Astrocyte of the hippocampus (primary cell): ENCODE measurements at places on chromosomes 12 and 14.

- DNase-seq = no peak
Measured at GRCh38 chr12:63298386-63298930, 147.5 kb upstream of the AVPR1A start.

- DNase-seq = no peak
Measured at GRCh38 chr12:5390174-5390799, 41.6 kb upstream of the NTF3 start.

DNA sequence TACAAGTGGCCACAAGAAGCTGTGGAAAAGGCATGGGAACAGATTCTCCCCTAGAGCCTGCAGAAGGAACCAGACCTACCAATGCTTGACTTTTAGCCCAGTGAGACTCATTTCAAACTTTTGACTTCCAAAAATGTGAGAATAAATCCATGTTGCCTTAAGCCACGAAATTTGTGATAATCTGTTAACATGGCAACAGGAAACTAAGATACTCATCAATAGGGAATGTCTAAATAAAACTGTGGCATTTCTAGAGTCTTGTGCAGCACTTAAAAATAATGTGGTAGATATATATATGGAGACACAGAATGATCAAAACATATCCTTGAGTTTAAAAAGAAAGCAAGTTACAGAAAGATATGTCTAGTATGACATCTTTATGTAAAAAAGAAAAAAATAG, 12.0 kb downstream of the HECTD4 start:
- no peak for DNase-seq

- DNase-seq = no peak
Measured at GRCh38 chr14:52918486-52918885, 32.4 kb downstream of the FERMT2 start.

- no peak for DNase-seq
Measured at GRCh38 chr14:54455363-54455762, 14.2 kb upstream of the CNIH1 start.

- DNase-seq = no peak
Measured at GRCh38 chr12:15834575-15834974, 45.4 kb upstream of the EPS8 start.

GRCh38 chr12:108173892-108174291, 44.8 kb downstream of the WSCD2 start:
- no peak for DNase-seq

DNA sequence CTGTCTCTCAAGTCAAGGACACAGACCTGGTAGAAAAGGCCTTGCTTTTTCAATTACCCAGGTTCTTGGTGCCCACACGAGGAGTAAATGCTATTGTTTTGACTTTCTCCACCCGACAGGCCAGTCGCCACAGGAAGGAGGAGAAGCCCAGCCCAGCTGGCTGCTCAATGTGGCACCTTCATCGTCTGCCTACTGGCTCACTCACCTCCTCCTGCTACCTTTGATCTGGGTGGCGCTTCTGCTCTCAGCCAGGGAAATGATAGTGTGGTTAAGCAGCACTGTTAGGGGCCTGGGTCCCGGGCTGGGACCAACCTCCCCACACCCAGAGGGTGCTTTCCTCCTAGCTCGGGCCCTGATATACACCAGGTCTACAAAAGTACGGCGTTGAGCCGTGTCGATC, 75.0 kb upstream of the FZD10 start:
- DNase-seq = no peak

- DNase-seq = no peak
Measured at GRCh38 chr12:122558745-122559641, 31.9 kb downstream of the KNTC1 start.

GRCh38 chr12:17971850-17972249, 118.1 kb downstream of the RERGL start:
- no peak for DNase-seq

- no peak for DNase-seq
Measured at GRCh38 chr14:85798856-85799255, 268.9 kb downstream of the FLRT2 start.

DNA sequence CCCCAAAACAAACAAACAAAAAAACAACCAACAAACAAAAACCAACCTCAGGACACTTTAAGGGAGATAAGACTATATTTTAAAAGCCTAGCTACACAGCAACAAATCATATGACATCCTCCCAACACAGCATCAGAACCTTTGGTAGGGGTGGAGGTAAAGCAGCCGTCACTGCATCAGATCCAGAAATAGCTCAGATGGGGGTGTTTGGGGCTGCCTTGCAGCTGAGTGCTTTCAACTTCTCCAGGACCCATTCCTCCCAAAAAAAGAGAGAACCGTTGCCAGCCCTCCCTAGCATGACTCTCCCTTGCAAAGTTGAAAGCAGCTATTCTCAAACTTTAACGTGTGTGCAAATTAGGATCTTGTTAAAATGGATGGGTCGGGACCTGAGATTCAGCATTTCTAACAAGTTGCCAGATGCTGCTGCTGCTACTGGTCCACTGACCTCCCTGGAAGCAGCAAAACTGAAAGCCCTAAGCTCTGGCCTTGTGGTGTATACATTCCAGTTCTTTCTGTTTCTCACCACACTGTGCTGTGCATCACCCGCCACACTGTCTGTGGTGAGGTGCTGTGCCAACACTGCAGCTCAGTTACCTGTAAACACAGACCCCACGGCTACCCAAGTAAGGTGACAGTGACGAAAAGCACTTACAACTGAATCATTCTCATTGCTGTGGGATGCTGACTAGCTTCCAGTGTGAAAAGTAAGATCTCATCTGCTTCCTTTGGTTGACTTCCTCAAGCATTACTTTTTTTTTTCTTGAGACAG, 54.0 kb downstream of the SLC38A1 start:
- DNase-seq = no peak
